ENCODE measurements at places on chromosomes 11 and 22.

GRCh38 chr11:47586098-47586855 is at the start of gene FAM180B:
TSS of gene FAM180B (plus strand) at chr11:47586678. CDS start at chr11:47586769, 91 bp downstream.
- DNase-seq: no peak

DNA sequence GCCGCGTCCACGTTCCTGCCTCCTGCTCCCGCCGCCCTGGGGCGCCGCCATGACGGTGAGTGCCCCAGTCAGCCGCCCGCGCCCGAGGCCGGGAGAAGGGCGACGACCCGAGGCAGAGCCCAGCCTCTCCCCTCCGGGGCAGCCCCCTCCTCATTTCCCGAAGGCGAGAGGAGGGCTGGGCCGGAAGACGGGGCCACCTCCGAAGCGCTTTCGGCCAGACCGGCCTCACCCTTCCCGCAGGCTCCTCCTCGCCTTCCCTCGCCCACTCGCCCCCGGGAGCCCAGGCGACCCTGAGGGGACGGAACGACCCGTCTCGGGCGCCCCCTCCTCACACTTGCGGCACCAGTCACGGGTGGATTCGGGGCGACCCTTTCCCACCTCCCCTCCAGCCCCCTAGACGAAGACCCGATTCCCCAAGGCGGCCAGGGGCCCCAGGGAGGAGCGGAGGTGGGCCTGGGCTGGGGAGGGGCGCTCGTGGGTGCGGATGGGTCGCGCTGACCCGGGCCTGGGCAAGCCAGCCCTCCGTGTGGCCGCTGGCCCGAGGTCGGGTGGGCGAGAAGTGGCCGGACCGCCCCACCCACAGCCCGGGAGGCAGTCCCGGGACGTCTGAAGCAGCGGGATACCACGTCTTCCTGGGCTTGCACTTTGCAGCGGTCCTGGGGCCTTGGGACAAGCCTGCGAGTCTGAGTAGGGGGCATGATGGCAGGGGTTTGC is 49.7 kb downstream of the TRIOBP start:
- DNase-seq: no peak

DNA sequence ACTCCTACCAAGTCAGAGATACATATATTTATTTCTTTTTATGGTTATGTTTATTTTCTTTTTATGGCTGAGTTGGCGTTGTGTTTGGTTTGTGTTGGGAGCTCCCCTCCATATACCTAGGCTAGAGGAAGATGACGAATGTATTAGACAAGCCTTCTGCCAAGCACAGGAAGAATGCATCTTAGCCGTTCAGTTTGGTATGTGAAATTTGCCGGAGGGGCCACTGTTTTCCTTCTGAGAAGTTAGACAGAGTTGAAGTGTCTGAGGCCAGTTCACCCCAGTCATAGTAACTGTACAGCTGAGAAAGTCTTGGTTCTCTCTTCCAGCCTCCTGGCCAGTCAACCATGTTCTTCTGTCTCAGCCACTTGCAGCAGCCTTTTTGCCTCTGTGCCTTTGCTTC is 29.8 kb downstream of the TEAD1 start:
- no peak for DNase-seq

- DNase-seq: peak; percentile 80
Observed at GRCh38 chr11:65498977-65499712, at the start of gene MALAT1. TSS of gene MALAT1 (plus strand) at chr11:65499045.

GRCh38 chr22:42473484-42474193 is 41.4 kb upstream of the NFAM1 start:
- peak; percentile 46 for DNase-seq

GRCh38 chr11:128269466-128269865 is 317.9 kb downstream of the ETS1 start:
- DNase-seq: no peak

DNA sequence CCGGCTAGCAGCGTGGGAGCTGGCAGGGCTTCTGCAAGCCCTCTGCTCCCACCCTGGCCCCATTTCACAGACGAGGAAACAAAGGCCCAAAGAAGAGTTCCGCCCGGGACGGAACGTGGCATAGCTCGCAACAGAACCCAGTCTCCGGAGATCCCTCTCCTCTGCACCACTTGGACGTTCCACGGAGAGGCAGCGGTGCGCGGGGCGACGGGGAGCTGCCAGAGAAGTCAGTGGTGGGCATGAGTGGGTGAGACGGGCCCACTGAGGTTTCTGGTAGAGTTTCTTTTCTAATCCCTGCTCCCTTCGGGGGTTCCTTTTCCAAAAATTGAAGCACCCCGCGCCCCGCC is 554 bp upstream of the NECTIN1 start:
- DNase-seq: no peak

DNA sequence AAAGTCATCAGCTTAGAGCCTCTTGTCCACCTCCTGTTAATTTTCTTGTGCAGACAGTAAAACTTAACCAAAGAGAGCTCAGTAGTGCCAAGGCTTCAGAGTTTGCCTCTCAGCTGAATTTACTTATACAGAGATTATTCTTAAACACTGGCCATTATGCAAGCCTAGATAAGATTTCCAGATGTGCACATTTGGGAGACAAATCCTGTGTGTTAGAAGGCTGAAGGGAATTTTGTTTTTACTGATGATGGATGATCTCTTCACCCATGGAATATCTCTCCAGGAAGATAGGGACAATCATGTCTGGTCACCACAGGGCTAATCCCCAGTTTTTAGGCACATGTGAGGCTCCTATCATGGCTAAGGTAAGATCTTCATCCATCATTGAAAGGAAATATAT is 157.6 kb upstream of the FAT3 start:
- DNase-seq: no peak

DNA sequence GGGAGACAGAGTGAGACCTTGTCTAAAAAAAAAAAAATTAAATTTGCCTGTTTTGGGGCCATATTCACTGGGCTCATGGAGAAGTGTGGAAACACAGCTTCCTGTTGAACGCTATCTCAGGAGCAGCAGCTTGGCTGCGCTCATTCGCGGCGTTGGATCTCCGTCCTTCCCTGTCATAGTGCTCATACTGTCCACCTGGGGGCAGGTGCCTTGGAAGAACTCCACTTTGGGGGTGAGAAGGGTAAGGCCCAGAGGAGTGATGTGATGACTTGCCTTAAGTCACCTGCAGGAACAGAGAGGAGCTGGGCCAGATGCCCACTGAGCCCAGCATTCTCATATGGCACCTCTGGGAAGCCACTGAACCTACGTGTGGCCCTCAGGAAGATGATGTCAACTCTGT is 82.8 kb downstream of the CABIN1 start:
- no peak for DNase-seq

DNA sequence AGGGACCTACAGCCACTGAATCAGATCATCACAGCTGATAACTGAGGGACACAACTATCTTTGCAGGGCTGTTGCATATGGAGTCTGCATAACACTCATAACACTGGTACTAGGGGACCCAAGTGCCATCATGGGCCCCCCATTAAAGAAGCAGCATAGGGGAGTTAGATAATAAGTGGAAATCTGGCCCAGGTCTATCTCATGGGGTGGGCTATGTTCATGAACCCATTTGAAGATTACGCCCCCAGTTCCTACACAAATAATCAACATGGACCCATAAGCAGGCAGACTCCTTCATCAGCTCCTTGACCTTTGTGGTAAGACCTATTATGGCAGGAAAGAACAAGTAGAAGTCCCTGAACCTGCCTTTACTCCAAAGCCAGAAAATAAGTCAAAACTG is 48.8 kb downstream of the ASCL2 start:
- no peak for DNase-seq

DNA sequence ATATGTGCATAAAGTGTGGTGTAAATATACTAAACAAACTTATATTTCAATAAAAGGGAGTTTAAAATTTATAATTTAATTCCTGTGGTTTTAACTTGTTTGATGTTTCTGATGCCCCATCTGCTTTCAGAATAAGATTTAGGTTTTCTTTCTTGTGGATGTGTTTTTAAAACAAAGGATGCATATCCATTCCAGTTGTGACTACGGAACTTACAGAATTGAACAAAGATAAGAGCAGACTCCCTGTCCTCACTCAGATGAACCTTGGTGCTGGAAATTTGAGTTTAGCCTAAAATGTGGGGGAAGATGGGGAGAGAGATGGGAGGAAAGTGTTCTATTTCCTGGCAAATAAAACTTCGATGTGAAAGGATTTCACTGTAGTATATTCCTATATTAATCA is 2.5 kb downstream of the FJX1 start:
- DNase-seq: no peak

- DNase-seq: no peak
Observed at GRCh38 chr11:118699506-118700220, 20.2 kb upstream of the TREH start.

- no peak for DNase-seq
Observed at GRCh38 chr11:22430141-22430541, 92.0 kb downstream of the SLC17A6 start.

Data from DMS153 (cell line).